AG04450 (cell line): ENCODE measurements at places on chromosomes 12 and 14.

GRCh38 chr12:101563212-101563611 is 31.6 kb upstream of the MYBPC1 start:
- DNase-seq, result no peak

GRCh38 chr14:31484754-31485153 is 3.1 kb downstream of the GPR33 start:
- no peak for DNase-seq

DNA sequence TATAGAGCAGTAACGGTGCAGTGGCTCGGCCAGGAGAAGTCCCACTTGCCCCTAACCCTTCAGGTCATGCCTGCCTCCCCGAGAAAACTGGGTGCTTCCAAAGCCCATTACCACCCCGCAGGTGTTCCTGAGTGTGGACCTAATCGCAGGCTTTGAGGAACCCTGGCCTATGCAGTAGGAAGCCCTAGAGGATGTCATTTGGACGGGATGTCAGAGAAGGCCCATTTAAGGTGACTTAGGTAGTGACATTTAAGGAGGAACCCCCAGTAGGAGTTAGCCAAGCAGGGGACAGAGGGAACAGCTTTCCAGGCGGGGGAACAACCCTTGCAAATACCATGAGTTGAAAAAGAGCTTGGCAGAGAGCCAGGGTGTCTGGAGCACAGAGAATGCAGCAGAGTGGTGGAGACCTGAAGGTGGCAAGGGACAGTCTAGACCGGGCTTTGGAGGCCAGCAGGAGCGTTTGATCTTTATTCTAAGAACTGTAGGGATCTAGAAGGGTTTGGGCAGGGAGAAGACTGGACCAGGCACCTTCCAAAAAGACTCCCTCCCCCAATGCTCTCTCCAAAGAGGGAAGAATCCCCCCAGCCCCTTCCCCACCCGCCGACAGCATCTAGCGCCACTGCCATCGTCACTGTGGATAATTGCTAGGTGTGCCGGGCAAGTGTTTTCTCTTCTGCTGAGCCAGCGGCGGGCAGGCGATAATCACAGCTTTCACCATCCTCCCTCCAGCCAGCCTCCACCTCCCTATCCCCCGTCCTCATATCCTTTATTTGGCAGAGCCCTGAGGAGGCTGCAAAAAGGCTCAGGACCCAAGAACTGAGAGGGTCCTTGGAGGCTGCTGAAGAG is 33.3 kb upstream of the BEGAIN start:
- no peak for DNase-seq

DNA sequence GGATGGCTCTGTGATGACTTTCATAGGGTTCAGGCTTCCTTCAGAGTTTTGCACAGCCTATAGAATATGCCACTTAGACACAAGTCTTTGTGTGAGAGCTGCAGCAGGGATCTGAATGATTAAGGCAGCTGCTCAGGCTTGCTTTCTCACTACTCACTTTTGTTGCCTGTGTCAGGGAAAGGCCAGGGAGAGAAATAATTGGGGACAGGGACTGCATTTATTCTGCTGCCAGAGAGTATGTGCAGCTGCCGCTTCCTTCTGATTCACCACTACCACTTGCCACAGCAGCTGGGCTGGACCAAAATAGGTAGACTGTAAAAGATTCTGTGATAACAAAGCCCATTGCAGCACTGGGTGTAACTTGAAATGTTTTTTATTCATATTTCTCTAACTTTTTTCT is 49.7 kb downstream of the TRMT5 start:
- DNase-seq, result no peak

DNA sequence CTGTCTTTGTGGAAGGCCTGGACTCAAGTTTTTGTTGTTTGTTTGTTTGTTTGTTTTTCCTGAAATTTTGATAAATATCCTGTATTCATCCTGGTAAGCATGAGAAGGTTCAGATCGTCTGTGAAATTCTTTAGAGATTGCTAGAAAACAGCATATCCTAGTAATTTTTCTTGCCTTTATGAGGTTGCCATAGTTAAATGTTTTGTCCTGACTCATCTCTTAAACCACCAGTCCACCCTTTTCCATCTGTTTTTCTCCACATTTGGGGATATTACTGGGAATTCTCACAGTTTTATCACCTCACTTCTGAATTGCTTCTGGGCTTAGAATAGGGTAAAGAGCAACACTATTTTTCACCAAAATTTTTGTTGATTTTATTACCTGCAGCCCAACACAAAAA is 248.3 kb downstream of the FBXL14 start:
- no peak for DNase-seq

GRCh38 chr12:41344776-41345470 is 156.8 kb downstream of the PDZRN4 start:
- no peak for DNase-seq

GRCh38 chr14:52244328-52244727 is 23.2 kb upstream of the PTGDR start:
- no peak for DNase-seq

- DNase-seq, result no peak
Measured at GRCh38 chr12:57781244-57781643, 1.3 kb upstream of the TSFM start.

DNA sequence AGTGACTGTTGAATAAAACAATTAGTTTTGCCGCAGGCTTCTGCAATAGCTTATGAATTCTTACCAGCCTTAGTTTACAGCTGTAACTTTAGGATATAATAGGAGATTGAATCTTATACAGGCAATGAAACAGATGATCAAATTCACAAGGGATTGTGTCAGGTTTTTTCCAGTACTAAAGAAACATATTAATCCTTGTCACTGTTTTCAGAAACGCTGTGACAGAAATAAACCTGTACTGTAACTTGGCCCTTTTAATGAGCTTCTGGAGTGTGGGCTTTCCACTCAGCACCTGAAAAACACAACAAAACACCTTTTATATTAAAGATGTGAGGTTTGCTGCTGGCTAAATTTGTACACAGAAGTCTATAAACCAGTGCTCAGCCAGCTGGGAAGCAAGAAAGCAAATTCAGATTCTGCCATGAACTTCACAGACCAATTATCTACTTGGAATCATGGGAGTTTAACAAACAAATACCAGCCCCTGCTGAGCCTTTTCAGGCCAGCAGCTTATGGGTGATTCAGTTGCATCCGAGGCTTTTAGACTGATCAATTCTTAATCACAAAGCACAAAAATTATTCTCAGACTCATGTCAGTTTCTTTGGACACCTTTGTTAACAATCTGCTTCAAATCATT is 109.5 kb downstream of the FOXG1 start:
- DNase-seq, result no peak

- no peak for DNase-seq
Measured at GRCh38 chr12:92098594-92099380, 46.9 kb downstream of the BTG1 start.

DNA sequence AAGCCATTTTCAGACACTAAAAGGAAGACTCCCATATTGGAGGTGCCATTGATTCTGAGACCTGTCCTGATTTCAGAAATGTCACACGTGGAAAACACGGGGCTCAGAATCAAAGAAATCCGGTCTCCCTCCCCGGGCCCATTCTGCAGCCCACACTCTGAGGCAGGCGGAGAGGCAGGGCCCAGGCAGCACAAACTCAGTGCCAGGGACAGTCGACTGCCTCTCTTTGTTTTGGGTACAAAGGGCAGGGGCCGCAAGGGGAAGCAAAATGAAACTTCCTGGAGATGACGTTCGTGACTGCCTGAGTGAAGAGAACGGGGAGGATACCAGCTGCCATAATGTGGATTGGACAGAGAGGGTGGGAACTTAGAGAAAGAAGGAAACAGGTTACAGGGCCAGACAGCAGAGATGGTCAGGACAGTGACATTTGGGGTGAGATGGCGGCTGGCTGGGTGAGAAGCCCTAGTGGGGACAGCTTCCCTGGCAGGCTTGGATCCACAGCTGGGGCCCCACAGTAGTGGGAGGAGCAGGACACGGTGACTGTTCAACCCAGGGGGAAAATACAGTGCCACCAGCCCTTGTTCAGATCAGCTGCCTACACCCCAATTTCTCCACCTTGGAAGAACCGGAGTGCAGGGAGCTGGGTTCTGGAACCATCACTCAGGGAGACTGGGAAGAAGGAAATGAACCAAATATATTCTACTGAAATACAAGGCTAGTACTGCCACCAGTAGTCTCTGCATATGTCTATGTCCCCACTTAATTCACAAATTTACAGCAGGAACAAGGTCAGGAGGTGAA is 8.1 kb downstream of the GAPDH start:
- no peak for DNase-seq

DNA sequence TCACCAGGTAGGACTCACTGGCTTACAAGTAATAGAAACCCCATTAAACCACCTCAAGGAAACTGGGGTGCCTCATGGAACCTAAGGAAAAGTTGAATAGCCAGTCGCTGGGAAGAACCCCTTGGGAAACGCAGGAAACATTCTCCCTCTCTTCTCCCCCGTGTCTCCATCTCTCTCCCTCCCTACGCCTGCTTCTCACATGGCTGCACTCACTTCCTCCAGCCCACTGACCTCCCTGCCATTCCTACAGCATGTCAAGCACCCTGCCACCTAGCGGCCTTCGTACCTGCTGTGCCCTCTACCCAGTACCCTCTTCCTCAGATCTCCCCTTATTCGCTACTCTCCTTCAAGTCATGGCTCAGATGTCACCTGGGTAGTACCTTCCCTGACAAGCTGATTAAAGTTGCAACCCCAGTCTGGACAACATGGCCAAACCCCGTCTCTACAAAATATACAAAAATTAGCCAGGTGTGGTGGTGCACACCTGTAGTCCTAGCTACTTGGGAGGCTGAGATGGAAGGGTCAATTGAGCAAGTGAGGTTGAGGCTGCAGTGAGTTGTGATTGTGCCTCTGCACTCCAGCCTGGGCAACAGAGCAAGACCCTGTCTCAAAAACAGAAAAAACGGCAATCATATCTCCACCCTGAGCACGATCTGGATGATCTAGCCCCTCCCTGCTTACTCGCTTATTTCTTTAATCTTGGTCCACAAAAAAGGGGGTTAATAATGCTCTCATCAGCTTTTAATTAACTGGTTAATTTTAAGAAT is 6.4 kb upstream of the DTX1 start:
- DNase-seq, result no peak

DNA sequence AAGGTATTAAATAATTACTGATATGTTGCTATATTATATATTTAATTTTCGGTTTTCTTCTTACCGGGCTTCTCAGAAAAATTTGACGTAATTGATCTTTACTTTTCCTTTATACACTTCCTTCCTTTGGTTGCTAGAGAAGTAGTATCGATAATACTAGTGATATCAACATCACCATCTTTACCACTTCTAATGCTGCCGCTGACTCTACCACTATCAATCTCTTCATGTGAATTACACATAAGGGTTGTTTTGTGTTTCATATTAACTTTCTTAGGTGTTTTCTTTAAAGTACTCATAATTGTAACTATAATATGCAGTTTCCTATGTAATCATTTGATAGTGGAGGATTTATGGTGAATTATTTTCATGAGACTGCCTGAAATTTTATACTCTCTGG is 30.9 kb upstream of the KLRF1 start:
- DNase-seq, result no peak

DNA sequence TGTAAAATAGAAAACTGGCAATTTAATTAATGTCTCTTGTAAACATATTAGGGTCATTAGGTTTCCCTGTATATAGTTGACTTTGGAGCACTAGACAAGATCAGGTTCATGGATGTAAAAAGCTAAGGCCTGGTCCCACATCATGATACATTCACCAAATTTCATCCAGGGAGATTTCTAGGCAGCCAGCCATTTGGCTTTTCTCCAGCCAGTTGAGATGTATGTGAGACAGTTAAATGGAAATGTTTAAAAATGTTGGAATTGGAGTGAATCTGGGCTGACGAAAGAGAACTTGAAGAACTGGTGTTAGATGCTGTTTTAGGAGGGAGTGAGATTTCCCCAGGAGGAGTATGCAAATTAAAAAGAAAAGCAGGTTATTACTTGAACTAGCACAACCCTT is 41.8 kb upstream of the CLEC14A start:
- no peak for DNase-seq

DNA sequence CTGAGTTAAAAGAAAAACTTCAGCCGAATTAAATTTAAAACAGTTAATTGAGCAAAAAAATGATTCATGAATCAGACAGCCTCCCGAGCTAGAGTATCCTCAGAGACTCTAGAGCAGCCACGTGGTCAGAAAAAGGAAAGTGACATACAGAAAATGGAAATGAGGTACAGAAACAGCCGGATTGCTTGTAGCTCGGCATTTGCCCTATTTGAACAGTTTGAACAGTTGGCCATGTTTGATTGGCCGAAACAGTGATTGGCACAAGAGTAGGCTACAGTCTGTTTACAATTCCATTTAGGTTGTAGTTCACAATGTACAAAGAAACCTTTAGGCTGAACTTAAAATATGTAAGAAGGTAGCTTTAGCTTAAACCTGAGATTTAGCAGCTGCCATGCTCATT is 12.9 kb upstream of the OXA1L start:
- DNase-seq, result no peak

DNA sequence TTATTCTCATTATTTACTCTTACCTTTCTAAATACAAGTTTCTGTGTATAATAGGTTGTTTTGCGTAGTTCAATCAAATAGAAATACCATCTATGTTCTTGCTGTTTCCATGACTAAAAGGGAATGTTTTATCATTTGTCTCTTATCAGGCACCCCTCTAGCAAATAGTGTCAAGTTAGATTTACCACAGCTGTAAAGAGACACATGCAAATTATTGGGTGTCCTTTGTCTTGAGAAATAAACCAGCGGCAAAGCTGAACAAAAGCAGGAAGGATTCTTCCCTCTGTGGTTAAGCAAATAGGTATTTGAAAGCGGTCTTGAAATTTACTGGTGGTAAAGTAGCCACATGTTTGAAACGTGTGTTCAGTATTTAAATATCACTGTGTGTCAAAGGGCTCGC is 405.9 kb downstream of the TMTC2 start:
- no peak for DNase-seq

DNA sequence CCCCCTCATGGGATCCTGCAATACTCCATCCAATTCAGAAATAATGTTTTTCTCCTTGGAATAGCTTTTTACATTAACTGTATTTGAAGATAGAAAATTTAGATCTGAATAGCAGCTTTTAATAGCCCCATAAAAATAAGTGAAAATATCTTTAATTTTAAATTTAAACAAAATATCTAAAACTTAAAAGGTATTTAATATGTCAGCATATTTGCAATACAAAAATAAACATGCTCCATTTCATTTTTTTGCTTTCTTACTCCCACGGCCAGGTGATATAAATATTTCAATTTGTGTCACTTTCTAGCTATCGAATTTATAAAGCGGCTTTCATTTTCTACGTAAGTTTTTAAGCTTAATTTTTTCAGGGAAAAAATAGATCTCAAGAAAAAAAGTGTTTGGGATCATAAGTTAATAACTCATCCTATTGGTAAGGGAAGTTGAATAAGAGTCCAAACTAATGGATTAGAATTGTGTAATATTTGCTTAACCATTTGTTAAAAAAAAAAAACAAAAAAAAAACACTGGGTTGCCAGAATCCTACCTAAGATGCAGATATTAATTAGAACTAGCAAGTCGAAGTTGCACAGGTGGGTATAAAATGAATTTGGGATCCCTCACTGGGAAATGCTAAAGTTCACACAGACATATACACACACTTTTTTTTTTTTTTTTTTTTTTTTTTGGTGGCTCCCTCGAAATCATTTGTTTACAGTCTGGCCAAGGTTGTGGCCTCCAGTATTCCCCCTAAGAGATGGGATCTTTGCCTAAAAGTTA is 47.6 kb downstream of the PPP2R5C start:
- DNase-seq, result no peak

GRCh38 chr14:21074398-21075272 is 4.5 kb downstream of the ARHGEF40 start:
- DNase-seq, result no peak

GRCh38 chr12:68310370-68310769 is 21.8 kb downstream of the MDM1 start:
- peak; percentile 55 for DNase-seq
